Chondrocyte (in vitro differentiated cells): ENCODE measurements at places on chromosomes 1 and 21.

- DNase-seq = peak; percentile 84
- no peaks in the 10 kb centered on the region for H3K36me3 ChIP-seq
- H3K27ac ChIP-seq = peak overlapping the region; percentile 74
- peaks cover 34% of the 10 kb centered on the region for H3K4me1 ChIP-seq
- H3K27me3 ChIP-seq = no peaks in the 10 kb centered on the region
Observed at GRCh38 chr1:150552128-150552910, 3.1 kb downstream of the ADAMTSL4 start.

DNA sequence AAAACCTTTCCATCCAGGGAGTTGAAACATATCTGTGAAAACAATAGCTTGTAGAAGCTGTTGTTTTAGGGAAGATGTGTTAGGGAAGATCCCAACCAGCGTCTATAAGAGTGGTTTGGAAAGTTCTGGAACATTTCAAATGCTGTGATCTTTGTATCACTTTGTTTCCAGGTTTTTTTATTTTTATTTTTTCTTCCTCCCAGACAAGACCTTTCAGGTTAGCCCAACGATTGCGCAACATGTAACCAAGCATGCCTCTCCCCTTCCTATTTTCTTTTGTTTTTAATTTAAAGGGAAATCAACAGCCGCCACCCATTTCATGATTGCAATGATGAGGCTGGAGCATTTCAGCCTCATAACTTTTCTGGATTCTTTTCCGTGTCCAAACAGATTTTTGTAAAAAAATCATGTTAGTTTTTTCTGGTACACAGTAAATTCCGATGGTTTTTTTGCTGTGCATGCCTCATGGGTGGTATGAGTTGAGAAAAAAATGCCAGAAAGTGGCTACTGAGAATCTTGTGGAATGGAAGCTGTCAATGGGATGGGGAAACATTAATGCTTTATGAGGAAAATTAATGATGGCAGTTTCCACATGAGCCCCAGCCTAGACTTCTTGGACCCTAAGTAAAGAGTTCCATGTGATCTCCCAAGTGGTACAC lies 109.3 kb downstream of the RUNX1 start:
- H3K27me3 ChIP-seq = no peaks in the 10 kb centered on the region
- peaks cover 35% of the 10 kb centered on the region for H3K4me1 ChIP-seq
- no peaks in the 10 kb centered on the region for H3K36me3 ChIP-seq
- no peak overlapping the region for H3K27ac ChIP-seq
- H3K4me3 ChIP-seq = no peak overlapping the region

GRCh38 chr1:106747232-106747631 lies 309.2 kb upstream of the PRMT6 start:
- no peak overlapping the region for H3K27ac ChIP-seq
- no peak for DNase-seq
- H3K4me1 ChIP-seq = no peaks in the 10 kb centered on the region

- no peaks in the 10 kb centered on the region for H3K27me3 ChIP-seq
- no peak overlapping the region for H3K4me3 ChIP-seq
- no peak for DNase-seq
- no peaks in the 10 kb centered on the region for H3K36me3 ChIP-seq
Observed at GRCh38 chr1:46800742-46801141, 1.9 kb downstream of the CYP4B1 start.

- no peak overlapping the region for H3K27ac ChIP-seq
- no peak for DNase-seq
- peaks cover 19% of the 10 kb centered on the region for H3K4me1 ChIP-seq
- no peaks in the 10 kb centered on the region for H3K27me3 ChIP-seq
Observed at GRCh38 chr21:36769051-36769839, 70.3 kb downstream of the SIM2 start.

DNA sequence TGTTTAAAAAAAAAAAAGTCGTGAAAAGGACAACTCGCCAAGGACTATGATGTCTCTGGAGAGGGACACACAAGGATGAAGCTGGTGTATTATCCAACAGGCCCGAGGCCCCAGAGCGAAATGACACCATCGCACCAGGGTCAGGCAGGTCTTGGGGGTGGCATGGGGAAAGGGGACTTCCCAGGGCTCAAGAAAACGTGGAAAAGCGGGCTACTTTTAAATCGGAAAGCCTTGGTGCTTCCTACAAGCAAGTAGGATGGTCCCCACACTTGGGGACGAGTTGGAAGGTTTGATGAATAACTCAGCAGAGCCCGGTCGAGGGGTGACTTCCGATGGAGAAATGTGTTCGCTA lies 505 bp upstream of the GNPAT start:
- peak overlapping the region; percentile 93 for H3K4me3 ChIP-seq
- peaks cover 40% of the 10 kb centered on the region for H3K4me1 ChIP-seq
- H3K27ac ChIP-seq = peak overlapping the region; percentile 90
- no peak for DNase-seq
- peaks cover 18% of the 10 kb centered on the region for H3K36me3 ChIP-seq
- H3K27me3 ChIP-seq = no peaks in the 10 kb centered on the region
